Myocyte (in vitro differentiated cells): ENCODE measurements at places on chromosomes 16 and 17. TPM values are rescaled to one million over a fixed set of nuclear protein-coding genes. Genes with fewer than 3 reads are reported as not detected.
A peak's percentile ranks its signal among the peaks of the same experiment; 100 is the strongest.

GRCh38 chr17:71188811-71189492 lies 931.9 kb upstream of the SOX9 start:
- DNase-seq, result peak; percentile 85

GRCh38 chr16:72896485-72897118 lies 151.3 kb downstream of the ZFHX3 start:
- DNase-seq, result no peak

GRCh38 chr16:85998868-85999729 lies 100.1 kb downstream of the IRF8 start:
- DNase-seq, result no peak

- no peak for DNase-seq
Measured at GRCh38 chr16:79294568-79294967, 306.0 kb downstream of the MAF start.

DNA sequence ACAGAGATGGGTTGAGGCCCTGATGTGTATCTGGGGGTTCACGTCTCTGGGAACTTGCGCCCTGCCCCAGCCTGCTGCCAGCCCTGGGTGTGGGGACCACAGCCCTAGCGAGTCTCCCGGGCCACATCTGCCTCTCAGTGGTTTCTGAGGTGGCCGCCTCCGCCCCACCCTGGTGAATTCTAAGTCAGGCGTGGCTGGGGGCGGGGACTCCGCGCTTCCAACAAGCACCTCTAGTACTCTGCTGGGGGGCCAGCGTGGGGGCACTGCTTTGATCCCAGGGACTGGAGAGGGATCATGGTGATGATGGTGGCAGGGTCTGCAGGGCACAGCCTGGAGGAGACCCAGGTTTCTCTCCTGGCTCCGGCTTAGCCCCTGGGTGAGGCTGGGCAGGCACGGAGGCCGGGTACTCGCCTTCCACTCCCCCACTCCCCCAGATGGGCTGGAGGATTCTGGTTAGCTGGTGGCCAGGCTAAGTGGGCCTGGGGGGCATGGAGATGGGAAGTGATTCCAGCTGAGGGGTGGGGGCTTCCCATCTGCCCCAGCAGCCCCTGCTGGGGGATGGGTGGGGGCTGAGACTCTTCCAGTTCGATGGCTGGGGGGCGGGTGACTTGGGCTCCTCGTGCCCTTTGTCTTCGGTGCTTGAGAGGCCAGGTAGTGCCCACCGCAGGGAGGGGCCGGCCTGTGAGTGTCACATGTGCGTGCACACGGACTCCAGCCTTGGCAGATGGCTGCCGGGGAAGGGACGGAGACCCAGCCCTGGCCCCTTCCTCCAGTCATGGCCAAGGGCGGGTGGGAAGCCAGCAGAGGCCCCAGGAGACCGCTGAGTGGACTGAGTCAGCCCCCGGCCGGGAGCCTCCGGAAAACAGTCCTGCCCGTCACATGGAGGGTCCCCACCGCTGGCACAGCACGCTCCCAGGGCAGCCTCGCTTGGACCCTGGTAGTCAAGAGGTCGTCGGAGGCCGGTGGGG lies 3.9 kb downstream of the GLIS2 start:
- DNase-seq, result peak; percentile 69

DNA sequence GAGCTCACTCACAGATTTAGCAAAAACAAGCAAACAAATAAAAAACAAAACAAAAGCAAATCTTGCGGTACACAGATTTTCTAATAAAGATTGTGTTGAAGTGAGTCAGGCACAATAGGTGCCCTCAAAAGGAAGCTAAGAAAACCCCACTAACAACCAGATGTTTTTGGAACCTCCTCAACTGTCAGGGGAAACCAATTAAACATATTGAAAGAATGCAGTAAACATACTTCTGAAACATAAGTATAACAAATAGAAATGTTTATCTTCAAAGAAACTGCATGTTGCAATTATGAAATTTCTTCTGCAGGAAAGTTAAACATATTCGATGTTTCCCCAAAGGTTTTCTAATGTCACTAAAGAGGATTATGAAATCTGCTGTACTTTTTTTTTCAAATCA lies 110.5 kb upstream of the CORO6 start:
- no peak for DNase-seq

DNA sequence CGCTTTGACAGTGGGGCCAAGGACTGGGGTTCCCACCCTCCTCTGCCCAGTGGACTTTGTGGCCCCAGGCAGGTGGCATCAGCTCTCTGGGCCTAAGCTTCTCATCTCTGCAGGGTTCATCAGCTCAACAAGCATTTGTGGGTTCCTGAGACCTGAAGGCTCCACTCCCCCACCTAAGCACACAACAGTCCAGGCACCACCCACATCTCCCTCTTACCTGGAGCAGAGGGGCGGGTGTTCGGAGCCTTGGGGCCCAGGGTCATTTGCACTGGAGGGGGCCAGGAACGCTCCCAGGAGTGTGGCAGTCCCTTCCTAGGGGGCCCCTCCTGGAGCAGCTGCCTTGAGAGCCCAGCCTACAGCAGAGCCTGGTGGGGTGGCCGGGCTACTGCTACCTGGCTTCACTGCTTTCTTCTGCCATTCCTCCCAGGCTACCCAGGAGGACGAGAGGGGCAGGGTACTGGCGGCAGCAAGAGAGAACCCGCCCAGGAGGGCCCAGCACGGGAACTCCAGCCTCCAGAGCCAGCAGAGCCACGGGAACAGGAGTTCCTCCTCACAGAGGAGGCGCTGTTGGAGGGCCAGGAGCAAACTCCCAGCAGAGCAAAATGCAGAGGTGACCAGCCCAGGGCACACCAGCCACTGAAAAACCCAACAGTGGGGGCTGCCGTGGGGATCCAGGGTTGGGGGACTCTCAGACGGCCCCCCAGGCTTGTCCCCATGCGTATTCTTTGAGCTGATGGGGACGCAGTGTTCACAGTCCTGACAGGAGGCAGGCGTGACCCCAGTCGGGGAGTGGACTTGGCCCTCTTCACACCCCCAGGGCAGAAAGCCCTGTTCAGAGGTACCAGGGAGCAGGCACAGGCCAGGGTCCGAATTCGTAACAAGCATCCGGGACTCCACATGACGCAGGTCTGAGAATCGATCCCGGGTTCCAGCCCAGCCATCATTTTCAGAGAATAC lies 35.1 kb upstream of the SLC38A10 start:
- peak; percentile 54 for DNase-seq

- DNase-seq, result peak; percentile 45
Measured at GRCh38 chr17:60506312-60506711, 19.7 kb downstream of the APPBP2 start.

GRCh38 chr16:49354101-49354500 lies 19.5 kb upstream of the C16orf78 start:
- no peak for DNase-seq

DNA sequence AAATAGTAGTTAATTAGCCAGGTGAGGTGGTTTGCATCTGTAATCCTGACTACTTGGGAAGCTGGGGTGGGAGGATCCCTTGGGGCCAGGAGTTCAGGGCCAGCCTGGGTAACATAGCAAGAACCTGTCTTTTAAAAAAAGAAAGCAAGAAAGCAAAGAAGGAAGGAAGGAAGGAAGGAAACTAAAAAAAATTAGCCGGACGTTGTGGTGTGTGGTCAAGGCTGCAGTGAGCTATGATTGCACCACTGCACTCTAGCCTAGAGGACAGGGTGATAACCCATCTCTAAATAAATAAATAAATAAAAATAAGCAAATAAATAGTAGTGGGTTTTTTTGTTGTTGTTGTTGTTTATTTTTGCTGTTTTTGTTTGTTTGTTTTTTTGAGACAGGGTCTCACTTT lies 39.3 kb upstream of the MAP2K6 start:
- DNase-seq, result no peak

- peak; percentile 31 for DNase-seq
Measured at GRCh38 chr16:84040226-84040822, 2.3 kb downstream of the SLC38A8 start.

- DNase-seq, result no peak
Measured at GRCh38 chr17:20084621-20085282, 75.6 kb downstream of the SPECC1 start.

DNA sequence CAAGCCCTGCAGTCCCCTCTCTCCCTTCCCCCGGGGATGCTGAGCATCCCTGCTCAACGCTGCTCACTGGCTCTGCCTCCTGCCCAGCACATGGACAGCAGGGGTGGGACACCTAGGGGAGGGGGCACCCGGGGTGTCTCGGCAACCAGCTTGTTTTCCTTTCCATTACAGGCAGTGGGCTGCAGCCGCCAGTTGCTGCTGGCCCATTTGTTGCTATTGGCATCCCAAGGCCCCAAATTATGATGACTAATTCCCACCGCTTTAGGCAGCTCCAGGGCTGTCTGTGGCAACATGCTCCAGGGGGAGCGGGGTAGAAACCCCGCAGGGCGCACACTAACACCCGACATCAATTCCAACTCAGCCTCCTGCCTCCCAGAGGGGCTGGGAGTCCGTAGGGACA lies 4.9 kb downstream of the SDK2 start:
- no peak for DNase-seq

GRCh38 chr16:54107583-54108202 lies 178.9 kb downstream of the IRX3 start:
- DNase-seq, result no peak

- DNase-seq, result no peak
Measured at GRCh38 chr16:89737341-89738071, 16.2 kb downstream of the ZNF276 start.

- no peak for DNase-seq
Measured at GRCh38 chr17:28544402-28545140, 7.9 kb downstream of the UNC119 start.

GRCh38 chr16:27718201-27719105 lies 168.5 kb downstream of the KATNIP start:
- peak; percentile 34 for DNase-seq

DNA sequence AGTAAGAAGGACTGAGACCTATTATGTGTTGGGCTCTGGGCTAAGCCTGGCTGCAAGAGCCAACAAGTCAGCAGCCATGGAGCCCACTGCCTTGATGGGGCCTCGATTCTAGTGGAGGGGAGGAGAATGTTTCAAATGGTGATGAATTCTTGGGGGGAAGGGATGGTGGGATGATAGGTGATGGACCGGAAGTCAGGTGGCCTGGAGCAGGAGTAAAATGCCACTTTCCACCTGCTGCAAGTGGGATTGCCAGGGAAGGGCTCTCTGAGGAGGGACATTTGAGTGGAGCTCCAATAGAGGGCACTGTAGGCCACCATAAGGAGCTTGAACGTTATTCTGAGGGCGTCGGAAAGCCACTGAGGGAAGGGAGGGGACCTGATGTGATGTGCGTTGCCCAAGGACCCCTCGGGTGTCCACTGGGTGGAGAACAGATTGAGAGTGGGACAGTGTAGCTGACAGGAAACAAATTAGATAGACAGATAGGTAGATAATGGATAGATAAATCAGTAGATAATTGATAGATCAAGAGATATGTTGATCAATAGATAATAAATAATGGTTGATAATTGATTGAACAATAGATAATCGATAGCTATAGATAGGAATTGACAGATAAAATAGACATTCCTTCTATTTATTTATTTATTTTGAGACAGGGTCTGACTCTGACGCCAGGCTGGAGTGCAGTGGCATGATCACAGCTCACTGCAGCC lies 18.2 kb upstream of the NXPH3 start:
- DNase-seq, result peak; percentile 47

DNA sequence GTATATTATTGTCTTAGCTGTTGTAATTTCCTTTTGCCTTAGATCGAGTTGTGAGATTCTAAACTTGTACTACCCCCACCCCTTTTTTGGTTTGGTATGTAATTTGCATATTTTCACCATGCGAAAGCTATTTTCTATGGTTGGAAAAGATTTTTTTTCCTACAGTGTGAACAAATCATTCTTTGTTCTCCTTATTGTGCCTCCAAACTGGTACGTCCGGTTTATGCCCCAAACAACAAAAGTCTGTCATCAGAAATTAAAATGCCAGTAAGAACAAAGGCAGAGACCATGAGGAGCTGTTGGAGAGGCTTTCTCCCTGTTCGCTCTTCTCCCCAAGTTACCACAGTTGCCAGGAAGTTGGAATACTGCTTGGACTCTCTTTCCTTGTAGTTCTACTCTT lies 66.1 kb downstream of the BCAS3 start:
- peak; percentile 51 for DNase-seq

DNA sequence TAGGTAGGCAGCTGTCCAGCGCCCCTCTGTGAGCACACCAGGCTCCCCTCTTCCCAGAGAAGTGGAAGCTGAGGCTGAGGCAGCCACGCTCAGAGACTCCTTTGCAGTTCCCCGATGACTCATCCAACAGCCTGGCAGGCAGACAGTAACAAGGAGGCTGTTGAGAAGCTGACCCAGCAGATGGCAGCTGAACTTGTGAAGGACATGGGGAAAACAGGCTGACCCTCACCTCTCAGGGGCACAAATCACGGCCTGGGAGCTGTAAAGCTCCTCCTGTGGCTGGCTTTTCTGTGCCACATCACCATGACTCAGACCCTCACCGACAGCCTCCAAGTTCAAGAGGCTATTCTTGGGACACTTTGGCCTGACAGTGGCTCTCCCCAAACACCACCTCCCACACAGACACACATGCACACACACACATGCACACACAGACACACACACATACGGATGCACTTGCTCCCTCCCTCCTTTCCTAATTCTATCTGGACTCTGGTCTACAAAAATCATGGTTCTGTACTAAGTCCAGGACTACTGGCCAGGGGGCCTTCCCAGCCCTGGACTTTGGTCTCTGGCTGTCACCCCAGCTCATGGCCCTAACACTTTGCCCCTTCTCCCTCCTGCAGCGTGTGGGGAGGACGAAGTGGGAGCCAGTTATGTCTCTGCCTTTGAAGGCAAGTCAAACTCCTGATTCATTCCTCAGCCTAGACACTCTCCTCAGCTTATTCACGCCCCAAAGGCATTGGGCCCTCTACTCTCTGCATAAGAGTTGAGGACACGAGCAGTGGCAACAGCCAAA lies 23.2 kb downstream of the MAP3K14 start:
- DNase-seq, result peak; percentile 99

GRCh38 chr17:81925860-81926450 lies 1.6 kb downstream of the MAFG start:
- no peak for DNase-seq

DNA sequence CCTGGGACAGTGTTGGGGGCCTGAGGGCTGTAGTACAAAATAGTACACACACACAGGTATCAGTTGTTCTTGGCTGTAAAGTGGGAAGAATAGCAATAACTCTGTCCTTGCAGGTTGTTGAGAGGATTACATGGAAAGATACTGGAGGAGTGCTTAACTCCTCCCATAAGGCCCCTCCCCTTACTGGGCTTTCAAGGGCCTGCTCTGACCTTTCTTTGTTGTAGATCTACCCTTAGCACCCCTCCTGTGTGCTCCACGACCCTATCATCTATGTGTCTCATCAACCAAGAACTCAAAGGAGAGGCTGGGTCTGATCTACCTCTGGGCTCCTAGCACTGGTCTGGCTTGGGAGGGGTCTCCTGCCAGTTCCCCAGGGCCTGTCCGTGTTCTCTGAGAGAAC lies 8.3 kb upstream of the EDC4 start:
- DNase-seq, result no peak

GRCh38 chr17:19513897-19514488 lies 19.7 kb upstream of the SLC47A1 start:
- DNase-seq, result peak; percentile 78

DNA sequence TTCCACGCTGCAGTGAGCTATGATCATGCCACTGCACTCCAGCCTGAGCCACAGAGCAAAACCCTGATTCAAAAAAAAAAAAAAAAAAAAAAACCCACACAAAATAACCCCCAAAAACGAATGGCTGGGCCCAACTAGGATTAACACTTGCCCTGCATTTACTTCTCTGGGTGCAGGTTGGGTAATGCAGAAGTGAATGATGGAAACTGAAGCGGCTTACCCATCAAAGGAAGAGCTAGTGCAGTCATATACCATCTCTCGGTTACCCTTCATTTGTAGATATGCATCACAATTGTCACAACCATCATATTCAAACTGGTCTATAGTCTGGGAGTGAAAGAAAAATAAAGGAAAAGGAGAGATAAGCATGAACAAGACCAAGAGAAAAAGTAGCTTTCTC lies 819 bp downstream of the SUPT4H1 start:
- no peak for DNase-seq

BICDL2 gene
- total RNA-seq, result not detected in 2 replicates

ITPRIPL2 gene
- 26.1 and 26.6 TPM in 2 replicates for total RNA-seq

NUPR1 gene
- total RNA-seq, result 5.9 and 16.0 TPM in 2 replicates

NPIPA8 gene
- total RNA-seq, result 1.8 TPM in 1 of 2 replicates, not detected in the other
